ENCODE measurements at places on chromosomes 7 and 10.

DNA sequence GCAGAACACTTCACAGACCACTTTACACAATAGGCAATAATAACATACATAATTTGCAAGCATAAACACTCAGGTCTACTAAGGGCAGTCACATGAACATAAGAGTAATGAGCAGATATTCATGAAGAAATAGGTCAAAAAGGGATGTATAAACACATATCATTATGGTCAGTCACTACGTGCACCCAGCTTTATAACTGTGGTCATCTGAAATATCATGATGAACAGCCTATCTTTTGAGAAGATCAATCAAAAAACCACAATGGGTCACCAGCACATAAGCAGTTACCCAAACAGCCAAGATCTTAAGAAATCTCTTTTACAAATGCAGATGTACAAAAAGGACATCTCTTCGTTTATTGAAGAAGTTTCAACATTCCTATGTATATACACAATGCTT lies 35.5 kb upstream of the DRGX start:
- no peak for DNase-seq

GRCh38 chr7:127751490-127752448 lies 99.8 kb downstream of the SND1 start:
- DNase-seq = no peak

GRCh38 chr7:106345421-106346166 lies 60.8 kb upstream of the NAMPT start:
- DNase-seq = no peak

GRCh38 chr10:1063232-1063865 lies 7.2 kb downstream of the WDR37 start:
- DNase-seq = no peak

GRCh38 chr10:17785276-17785930 lies 23.7 kb upstream of the MRC1 start:
- no peak for DNase-seq

DNA sequence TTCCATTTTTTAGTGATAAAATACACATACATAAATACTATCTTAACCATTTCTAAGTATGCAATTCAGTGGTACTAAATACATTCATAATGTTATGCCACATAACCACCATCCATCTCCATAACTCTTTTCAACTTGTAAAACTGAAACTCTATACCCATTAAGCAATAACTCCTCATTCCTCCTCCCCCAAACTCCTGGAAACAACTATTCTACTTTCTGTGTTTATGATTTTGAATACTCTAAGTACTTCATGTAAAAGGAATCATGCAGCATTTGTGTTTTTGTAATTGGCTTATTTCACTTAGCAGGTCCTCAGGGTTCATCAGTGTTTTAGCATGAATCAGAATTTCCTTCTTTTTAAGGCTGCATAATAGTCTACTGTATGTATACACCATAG lies 131.8 kb downstream of the TES start:
- DNase-seq = no peak

- no peak for DNase-seq
Observed at GRCh38 chr7:10977113-10977512, 3.4 kb downstream of the PHF14 start.

- no peak for DNase-seq
Observed at GRCh38 chr10:59240582-59241183, 64.2 kb downstream of the PHYHIPL start.

- DNase-seq = no peak
Observed at GRCh38 chr10:7146189-7146588, 264.6 kb downstream of the SFMBT2 start.

DNA sequence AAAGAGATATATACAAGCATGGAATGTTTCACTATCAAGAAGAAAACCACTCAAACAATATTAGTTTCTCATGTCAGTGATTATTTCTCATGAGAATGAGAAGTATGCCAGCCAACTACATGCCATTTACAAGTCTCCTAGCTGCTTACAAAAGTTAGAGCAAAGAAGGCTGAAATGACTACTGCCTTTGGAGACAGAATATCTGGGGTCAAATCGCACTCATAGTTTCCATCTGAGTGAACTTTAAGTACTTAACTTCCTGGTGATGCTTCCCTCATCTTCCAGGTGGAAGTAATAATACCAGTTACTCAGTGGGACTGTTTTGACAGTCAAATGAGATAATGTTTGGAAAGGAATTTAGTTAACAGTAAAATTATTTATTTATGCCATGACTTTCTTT lies 42.0 kb upstream of the RHOBTB1 start:
- DNase-seq = no peak

GRCh38 chr10:93977442-93977841 lies 16.3 kb upstream of the PLCE1 start:
- DNase-seq = no peak

- DNase-seq = no peak
Observed at GRCh38 chr7:125195156-125195555, 265.5 kb upstream of the POT1 start.

DNA sequence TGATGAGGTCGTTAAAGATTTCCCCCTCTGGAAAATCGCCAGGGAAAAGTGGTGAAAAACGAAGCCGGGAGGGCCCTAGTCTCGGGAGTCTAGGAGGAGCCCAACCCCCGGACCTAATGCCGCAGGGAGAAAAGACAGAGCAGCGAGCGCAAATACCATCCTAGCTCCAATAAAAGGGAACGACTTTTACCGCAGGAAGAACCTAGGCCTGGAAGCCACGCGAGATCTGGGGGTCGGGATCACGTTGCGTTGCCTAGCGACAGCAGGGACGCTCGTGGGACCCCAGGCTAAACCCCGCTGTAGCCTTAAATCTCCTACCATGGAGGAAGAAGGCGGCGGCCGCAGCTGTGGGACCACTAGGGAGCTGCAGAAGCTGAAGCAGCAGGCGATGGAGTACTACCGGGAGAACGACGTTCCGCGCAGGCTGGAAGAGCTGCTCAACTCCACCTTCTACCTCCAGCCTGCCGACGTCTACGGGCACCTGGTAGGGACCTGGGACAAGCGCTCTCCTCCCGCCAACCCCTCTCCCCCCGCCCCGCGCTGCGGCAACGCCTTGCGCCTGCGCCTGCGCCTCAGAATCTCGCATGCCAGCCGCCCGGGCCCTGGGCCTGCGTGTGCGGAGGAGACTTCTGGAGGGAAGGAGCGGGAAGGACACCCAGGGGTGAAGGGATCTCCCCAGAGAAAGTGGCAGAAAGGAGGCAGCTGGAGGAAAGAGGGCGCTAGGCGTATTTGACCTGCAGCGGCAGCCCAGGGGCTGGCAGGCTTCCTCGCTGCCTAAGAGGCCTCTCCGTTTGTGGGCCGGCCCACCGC lies at the start of gene ENO4:
ENO4 (plus strand) TSS at position 252 of the 810 bp plus-strand sequence; CDS start at position 320, 68 bp downstream.
- DNase-seq = no peak

DNA sequence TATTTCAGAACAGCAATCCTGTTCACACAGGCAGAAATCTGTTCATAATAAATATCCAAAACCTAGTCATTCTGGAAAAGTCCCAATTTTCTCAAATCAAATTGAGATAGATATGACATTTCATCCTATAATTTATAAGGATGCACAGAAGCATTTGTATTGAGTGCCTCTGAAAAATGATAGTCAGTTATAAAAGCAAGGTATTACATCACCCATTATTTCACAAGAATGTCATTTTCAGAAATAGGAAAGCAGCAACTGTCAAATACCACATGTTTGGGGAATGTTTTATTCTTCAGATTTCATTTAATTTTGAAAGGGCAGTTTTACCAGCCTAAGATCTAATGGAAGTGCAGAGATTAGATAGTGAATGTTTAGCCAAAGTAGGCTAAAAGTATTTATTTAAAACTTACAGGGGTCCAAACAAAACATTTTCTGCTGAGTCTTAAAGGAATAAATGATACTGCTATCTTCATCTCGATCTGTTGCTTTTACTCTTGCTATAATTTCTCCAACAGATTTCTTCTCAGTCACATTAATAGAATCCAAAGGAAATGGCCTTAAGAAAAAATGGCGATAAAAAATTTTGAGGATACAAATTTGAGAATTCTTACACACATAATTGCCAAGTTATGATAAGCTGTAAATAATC lies 185.8 kb downstream of the HGF start:
- no peak for DNase-seq

- no peak for DNase-seq
Observed at GRCh38 chr7:4159154-4159501, 523.0 kb upstream of the FOXK1 start.

Measured in stimulated activated CD8-positive, alpha-beta memory T cell treated with anti-CD3 and anti-CD28 coated beads, Interleukin-4, amount 100 ng/mL, for 1 hour (primary cell).